Activated T-helper 9 cell treated with anti-CD3 and anti-CD28 coated beads, Interleukin-2, amount 50 U/mL, for 16 hours (primary cell): ENCODE measurements at places on chromosomes 4 and X.

DNA sequence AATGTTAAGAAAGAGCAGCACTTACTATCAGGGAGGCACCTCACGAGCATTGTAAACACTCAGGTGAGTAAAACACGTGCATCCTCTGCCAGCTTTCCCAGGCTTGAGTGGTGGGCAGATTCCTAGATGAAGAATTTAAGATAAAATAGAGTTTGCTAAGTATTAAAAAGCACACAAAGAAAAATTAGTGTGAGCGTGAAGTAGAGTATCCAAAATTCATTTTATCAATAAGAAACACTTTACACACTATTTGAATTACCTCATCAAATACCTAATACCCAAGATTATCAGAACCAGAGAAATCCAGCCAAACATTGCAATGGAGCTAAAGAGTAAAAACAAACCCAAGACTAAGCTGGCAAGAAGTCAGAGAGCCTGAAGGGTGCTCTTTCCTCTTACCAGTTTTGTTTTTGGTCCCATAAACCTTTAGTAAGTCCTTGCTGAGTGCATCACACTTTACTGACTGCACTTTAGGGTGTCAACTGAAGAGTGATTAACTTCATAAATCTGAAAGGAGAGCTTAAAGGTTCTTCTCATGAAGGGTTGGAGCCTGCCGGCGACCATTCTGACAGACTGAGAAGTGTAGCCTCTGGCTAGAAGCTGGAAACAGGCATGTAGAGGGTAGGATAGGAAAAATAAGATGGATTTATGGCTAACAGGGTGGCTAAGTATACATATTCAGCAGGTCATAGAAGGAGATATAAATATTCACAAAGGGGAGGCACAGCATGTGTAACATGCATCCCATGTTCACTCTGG, 151.1 kb downstream of the SLC7A11 start:
- no peak for DNase-seq

- DNase-seq = no peak
These were observed 26.6 kb downstream of the SNX25 start for GRCh38 chr4:185235843-185236503.

GRCh38 chr4:153502584-153502983, 36.4 kb downstream of the TMEM131L start:
- no peak for DNase-seq

- no peak for DNase-seq
These were observed 330.5 kb upstream of the PRKX start for GRCh38 chrX:4043951-4044350.

DNA sequence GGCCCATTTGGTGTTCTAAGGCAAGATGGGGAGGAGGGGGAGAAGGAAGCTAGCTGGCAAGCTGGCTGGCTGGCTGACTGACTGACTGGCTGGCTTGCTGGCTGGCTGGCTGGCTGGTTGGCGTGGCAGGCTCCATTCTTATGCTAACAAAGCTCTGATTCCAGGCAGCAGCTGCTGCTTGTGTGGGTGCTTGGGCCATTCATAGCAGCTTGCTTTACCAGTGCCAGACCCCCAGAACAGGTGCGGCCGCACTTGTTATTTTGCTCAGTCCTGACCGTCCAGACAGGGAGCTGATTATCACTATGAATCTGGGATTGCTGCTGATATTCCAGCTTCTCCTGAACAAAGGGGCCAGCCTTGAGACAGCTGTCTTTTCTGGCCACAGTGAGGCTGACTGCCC, 131.2 kb upstream of the PAK3 start:
- DNase-seq = no peak

DNA sequence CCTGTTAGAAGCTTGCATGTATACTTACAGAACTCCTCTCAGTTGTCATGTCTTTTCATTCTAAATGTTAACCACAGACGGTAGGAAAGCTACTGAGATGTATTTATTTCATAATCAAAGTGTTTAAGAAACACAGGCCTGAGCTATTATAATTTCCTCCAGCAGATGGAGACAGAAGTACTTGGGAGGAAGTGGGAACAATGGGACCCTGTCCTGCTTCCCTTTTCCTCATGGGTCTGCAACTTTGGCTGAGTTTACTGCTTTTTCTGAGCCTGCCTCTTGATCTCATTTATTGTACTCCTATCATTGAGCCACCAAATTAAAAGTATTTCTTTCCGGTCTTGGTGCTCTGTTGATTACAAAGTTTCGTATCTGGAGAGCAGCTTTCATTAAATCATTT, 67.7 kb upstream of the SPANXN2 start:
- DNase-seq = no peak

GRCh38 chr4:107711831-107712230, 8.2 kb downstream of the PAPSS1 start:
- DNase-seq = no peak

DNA sequence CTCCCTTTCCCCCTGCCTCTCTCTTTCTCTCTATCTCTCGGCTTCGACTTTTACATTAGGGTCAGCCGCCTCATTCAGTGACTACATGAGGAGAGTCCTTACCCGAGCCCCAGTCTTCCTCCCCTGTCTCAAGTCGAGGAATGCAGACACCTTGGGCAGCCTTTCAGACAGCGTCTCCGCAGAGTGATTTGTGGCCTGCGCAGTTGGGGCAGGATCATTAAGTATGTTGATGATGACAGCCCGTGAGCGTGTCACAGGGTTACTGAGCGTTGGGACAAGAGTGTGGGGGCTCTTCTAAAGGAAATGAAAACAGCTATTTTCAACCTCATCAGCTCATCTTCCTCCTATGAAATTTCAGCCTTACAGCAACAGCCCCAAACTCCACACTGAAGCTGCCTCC, 312.1 kb upstream of the GATB start:
- no peak for DNase-seq

- no peak for DNase-seq
These were observed 41.0 kb upstream of the PITX2 start for GRCh38 chr4:110663738-110664444.

DNA sequence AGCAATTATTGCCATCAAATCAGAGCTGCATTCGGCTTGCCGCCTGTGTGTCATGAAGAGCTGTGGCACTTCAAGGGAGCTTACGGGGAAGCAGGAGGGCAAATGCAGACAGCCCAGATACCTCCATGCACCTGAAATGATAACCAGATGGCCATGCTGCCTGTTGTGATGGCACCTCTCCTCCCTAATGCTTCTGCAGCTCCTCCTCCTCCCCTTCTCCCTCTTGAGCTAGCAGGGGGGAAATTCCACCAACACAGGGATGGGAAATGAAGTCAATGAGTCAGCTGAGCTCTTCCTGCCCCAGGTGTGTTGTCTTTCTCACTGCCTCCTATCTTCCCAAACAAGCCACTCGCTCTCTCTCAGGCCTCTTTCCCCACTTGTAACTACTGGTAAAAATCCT, 565.0 kb downstream of the BCOR start:
- no peak for DNase-seq

GRCh38 chrX:149151805-149152757, 353.0 kb downstream of the IDS start:
- DNase-seq = no peak

DNA sequence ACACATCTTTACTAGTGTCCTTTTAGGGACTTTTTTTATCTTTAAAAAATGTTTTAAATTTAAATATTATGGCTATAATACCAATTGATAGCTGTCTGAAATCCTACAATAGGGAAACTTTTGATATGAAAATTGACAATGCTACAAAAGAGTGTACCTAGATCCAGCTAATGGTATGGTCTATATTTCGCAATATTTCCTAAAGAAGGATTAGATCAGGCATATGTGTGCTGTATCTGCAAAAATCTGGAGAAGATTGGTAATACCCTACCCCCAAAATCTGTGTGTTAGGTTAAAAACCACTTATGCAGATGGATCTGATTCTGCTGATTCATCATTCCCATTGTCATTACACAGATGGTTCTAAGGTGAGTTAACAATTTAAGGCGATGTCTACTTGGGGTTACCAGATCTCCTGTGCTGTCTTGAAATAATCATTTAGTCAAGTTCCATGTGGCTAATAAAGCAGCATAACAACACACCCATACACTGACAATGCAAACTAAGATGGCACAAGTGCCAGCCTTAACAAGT, 137.1 kb downstream of the GASK1B start:
- no peak for DNase-seq

- no peak for DNase-seq
These were observed 92.3 kb upstream of the SLC7A11 start for GRCh38 chr4:138334346-138335016.

- no peak for DNase-seq
These were observed 108.7 kb upstream of the PAK3 start for GRCh38 chrX:110987292-110987691.

GRCh38 chr4:105966051-105966450, 70.8 kb downstream of the NPNT start:
- DNase-seq = no peak

DNA sequence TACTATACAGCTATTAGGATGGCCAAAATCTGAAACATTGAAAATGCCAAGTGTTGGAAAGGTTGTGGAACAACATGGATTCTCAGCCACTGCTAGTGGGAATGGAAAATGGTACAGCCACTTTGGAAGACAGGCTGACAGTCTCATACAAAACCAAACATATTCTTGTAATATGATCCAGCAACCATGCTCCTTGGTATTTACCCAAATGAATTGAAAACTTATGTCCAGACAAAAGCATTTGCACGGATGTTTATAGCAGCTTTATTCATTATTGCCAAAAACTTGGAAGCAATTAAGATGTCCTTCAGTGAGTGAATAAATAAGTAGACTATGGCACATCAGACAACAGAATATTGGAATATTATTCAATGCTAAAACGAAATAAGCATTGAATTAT, 105.8 kb upstream of the DCLK2 start:
- DNase-seq = no peak

DNA sequence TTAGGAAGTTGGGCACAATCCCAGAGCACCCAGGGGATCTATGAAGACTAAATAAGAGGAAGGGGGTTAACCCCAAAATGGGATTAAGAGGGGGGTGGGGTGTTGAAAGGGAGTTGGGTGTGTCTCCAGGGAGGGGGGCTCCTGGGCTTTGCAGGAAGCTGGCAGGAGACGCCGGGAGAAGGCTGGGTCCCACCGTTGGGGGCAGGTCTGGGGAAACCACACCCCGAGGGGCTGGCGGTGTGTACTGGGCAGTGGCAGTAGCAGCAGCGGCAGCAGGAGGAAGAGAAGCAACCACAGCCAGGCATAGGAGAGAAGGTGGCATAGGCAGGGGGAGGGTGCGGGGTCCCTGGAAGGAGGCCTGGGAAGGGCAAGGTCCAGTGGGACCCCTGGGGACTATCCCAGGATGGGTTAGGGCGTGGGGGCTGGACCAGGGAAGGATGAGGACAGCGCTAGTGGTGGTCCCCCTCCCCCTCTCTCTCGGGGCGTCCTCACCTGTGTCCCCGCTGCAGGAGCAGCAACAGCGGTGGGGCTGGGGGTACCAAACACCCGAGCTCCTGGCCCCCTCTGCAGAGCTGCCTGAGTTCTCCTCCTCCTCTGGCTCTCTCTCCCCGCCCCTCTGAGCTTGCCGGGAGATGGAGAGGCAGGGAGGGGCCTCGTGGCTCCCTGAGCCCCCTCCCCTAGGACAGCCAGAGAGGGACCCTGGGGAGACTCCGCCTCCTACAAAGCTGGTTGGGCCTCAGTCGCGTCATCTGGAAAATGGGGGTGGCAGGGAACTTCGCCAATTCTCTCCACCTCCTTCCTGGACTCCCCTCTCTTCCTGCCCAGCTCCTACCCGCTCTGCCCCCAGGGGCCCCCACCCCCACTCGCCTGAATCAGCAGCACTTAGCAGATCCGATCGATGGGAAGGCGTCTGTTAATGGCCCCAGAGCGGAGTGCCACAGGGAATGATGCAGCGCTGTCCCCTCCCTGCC, at the start of gene KCND1:
Gene KCND1, minus strand, starts transcription at position 596 of the 971 bp plus-strand sequence. CDS start 1,573 bp downstream, outside the sequence.
- no peak for DNase-seq

GRCh38 chr4:93469560-93469959, 359.0 kb upstream of the ATOH1 start:
- no peak for DNase-seq

GRCh38 chr4:8285976-8286718, 16.6 kb downstream of the HTRA3 start:
- DNase-seq = no peak
